ENCODE measurements at places on chromosomes 6 and 20.

- DNase-seq = no peak
These were observed 2.3 kb upstream of the HLA-DMA start for GRCh38 chr6:32954986-32955802.

GRCh38 chr6:127857051-127857637, 43.7 kb downstream of the THEMIS start:
- no peak for DNase-seq

DNA sequence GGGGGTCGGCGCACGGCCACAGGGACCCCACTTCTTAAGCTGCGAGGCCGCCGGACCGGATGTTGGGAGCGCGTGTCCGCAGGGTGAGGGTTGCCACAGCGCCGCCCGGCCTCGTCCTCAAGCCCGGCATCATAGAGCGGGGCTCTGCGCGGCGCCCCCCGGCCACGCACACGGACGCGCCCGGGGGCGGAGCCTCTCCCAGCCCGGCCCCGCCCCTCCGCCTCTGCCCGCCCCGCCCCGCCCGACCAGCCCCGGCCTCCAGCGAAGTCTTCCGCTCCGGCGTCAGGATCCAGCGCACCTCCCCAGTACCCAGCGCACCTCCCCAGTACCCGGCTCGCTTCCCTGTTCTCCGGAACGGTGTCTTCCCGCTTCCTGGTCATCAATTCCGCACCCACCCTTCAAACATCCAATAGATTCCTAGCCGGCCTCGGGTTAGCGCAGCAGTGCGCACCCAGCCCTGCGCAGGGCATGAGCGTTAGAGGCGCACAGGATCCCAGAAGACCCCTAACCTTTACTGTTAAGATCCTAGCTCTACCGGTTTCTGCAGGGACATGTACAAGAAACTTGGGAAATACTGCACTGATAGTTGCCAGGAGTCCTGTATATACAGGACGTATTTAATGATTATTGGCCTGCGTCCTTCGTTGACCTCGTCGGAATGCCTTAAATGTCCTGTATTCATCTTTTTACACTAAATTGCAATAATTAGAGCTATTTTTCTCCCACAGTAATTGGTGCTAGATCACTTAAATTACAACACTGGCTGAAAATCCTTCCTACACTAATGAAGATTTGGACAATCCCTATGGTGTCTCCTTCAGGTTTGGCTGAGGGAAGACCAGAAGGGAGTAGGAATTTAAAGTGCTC, 535 bp upstream of the DNAAF9 start:
- DNase-seq = peak; percentile 50

DNA sequence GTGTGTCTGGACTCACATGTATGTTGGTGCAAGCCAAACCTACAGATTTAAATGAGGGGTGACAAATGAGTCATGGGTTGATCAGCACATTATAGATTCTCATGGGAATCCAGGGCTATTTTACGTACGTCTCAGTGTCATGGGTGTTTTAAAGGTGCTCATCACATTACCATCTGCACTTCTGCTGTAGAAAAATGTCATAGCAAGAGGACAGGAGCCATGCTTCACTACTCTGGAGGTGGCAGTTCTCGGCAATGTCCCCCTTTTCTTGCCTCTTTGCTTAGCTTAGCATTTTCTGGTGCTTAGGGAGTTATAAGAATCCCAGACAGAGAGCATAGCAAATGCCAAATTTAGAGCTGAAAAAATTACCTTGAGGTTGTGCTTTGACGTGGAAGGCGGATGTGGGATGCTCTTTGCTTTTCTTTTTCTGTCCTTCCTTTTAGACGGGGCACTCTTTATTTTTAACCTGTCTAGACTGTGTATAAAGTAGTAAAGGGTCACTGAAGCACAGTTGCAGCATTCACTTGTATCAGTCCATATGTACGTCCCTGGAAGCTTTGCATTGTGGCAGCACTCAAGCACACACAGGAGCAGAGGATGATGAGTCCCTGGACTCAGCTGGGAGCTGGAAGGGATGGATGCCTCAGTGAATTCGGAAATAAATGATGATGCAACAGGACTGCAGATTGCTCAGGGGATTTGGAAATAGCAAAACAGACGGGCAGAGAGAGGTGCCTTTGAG, 139.7 kb downstream of the SYNDIG1 start:
- DNase-seq = no peak

GRCh38 chr6:18601516-18602020, 214.4 kb downstream of the RNF144B start:
- no peak for DNase-seq

- no peak for DNase-seq
These were observed 128.0 kb downstream of the RFPL4B start for GRCh38 chr6:112475083-112475482.

DNA sequence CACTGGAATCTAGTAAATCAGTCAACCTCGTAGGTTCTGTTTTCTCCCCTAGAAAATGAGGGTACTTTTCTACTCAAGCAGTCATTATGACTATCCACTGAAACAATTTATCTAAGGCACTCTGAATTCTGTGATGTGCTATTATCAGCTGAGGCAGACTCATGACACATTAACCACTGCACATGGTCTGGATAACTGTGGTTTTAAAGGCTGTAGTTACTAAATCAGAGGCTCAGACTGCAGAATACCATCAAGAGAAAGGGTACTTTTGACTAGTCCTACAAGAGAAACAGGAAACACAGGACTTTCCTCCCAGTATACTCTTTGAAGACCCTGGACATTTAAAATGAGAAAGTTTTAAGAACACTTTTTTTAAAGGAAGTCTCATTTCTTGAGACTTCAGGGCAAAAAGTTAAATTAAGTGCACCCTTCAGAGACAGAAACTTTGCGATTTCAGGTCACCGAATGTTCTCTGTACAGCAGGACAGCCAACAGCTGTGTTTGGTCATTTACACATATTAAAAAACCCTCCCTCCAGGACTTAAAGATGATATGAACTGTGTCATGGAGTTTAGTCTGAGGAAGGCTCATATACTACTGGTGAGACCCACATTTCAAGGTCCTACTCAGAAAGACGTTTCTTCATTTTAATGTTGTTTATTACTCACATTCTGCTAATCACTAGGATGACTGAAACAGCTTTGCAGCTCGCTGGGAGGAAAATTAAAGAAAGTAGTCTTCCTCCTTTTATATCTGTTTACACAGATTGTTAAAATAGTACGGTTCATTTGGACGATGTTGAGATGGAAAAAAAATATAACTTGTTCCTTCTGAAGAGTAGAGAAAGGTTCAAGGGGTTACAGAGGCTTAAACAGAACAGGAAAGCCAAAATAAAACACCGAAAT, 19.9 kb downstream of the ATXN1 start:
- no peak for DNase-seq

- no peak for DNase-seq
These were observed 65.3 kb downstream of the MAP3K5 start for GRCh38 chr6:136726837-136727557.

- no peak for DNase-seq
These were observed 46.3 kb downstream of the BTBD9 start for GRCh38 chr6:38593409-38593808.

- no peak for DNase-seq
These were observed 17.8 kb downstream of the DACT2 start for GRCh38 chr6:168301648-168302398.

GRCh38 chr6:45416700-45417099, 39.0 kb upstream of the SUPT3H start:
- DNase-seq = no peak

- no peak for DNase-seq
These were observed 78.2 kb downstream of the PRPH2 start for GRCh38 chr6:42644211-42644610.

DNA sequence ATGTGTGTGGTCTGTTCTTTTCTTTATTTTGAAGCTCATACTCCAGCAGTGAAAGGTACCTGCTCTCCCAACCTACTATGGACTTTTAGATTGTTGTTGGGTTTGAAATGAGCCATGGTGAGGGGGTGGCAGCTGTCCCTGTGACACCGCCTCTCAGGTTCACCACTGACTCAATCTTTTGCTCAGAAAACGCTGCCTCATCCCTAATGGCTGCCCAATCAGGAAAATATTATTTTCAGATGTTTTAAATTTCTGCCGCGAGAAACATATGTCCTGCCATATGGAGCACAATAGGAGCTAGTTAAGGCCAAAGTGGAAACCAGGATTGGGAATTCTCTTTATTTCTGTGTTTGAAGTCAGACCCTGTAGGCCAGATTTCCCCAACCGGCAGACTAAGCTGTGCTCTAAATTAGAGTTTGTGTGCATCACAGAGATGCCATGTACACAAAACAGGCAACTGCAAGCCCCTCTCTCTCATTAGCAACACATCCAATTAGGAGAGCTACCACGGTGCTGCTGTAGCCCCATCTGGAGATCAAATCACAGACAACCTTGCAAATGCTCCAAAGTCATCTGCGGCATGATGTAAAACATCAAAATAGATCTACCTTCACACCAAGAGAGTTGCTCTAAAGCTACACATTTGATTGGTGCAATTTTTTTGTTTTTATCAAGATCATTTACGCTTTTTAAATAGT, 144.1 kb upstream of the BACH2 start:
- no peak for DNase-seq

DNA sequence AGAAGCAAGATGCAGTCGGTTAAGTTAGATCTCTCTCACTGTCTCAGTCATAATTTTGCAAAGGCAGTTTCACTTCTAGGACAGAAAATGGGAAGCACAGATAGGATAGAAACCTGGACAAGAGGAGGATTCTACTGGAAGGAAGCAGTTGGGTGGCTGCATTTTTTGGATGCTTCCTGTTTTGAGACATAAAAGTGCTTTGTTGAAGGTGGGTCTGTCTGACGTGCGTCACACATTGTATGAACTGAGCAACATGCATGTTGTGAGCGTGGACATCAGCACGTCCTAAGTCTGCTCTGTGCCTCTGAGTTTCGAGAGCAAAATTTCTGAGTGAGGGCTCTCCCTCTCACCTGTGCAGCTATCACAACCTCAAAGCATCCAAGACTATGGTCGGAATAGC, 68.7 kb upstream of the SNX9 start:
- DNase-seq = no peak

DNA sequence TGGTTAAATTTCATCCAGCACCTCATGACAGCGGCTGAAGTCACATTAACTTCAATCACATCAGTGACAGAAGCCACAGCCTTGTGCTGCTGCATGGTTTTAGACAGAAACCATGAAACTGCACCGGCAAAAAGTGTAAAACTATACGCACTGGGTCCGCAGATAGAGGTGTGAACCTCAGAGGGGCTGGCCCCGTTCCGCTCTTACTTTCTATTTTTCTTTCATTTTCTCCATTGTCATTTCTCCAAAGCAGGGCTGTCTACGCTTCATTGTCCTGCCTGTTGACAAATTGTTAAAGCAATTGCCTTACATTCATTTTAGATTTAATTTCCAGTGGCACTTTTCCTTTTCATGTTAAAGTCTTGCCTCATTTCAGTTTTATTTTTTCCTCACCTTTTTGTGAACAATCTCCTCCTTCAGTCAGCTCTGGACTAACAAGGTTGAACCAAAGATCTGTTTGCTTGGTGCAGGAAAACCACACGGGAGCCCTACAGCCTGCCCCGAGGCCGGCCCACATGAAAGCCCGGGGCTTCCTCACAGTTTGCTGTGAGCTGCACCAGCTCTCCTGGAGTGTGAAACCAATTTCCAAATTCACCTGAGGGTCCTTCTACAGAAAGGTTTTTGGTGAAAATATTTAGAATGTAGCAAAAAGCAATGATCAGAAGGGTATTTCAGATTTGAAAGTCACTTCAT, 63.7 kb downstream of the PRR18 start:
- DNase-seq = no peak

- DNase-seq = no peak
These were observed 117.0 kb upstream of the UST start for GRCh38 chr6:148629592-148630465.

- DNase-seq = no peak
These were observed 227.3 kb downstream of the TBC1D32 start for GRCh38 chr6:121106962-121107361.

DNA sequence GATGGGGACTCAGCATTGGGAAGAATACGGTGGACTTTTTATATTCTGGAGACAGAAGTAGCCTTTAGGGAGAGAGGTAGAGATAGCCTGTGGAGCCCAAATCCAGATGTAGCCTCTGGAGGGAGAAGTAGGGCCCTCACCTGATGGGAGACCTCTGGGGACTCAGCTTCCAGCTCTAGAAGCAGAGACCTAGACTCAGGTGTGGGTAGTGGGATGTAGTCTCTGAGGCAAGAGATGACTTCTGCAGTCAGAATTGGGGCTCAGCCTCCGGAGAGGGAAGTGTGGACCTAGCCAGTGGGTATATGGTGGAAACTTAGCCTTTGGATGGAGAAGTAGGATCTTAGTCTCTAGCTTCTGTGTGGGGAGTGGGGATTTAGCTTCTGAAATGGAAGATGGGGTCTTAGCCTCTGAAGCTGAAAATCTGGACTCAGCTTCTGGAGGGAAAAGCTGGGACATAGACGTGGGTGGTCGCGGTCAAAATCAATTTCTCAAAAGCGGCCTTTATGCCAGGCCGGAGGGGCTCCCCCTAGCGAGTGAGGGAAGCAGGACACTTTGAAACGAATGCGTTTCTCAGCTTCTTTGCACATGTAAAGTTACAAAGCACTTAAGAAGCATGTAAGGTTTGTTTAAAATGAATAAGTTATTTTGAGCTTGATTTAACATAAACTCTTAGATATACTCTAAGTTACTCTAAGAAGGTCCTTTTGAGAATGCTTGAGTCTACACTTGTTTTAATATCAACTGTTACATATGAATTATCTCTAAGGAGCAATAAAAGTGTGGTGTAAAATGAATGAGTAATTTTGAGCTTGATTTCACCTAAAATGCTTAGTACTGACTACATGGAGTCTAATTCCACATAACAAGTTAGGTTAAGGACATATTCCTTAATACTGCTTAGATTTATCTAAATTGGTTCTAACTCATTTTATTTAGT, 12.9 kb upstream of the ZNF343 start:
- peak; percentile 12 for DNase-seq

DNA sequence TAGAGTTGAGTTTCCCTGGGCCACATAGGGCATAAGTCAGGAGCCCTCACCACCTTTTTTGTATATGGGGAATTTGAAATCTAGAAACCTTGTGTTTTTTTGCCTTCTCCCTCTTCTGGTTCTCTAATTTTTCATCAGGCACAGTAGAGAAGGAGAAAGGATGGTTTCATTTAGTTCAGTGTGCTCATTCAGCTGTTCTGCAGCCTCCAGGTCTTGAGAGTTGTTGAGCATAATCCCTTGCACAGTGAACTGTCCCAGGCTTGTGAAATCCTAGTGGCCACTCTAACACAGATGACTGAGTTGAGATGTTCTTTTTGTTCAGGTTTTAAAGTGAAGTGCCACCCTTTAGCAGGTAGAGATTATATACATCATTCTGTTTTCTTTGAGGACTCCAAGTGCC, 183.5 kb downstream of the CDKAL1 start:
- DNase-seq = no peak

- no peak for DNase-seq
These were observed 88.6 kb downstream of the OPRM1 start for GRCh38 chr6:154127657-154128056.
